ENCODE measurements at places on chromosomes 2 and 18.
A peak's percentile ranks its signal among the peaks of the same experiment; 100 is the strongest.

- no peak for DNase-seq
These were observed 127.8 kb downstream of the LNPK start for GRCh38 chr2:175874291-175874690.

DNA sequence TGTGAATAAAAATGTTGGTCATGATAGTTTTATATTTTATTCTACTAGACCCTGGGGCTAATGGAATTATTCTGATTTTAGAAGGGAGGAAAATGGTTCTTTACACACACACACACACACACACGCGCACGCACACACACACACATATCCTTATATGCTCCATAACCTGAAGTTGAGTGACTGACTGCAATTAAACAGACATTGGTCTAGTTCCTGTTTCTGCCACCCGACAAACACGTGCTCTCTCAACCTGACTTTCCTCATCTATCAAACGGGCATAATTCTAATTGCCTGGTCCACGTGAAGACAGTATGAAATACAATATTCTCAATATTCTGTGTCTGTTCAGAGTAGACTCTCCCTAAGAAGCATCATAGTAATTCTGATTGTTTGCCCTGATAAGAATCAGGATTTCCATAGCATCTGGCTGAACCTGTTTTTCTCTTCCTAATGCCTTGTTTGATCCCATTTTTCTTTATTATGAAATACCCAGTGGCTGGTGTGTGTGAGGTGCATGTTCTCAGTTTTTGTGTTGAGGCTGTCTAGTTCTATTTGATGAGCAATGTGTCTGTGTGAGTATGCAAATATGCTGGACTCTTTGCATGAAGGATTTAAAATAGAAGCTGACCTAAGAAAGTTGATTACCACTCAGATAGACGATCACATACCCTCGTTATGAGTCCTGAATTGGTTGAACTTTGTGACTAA is 51.0 kb downstream of the SETBP1 start:
- no peak for DNase-seq

DNA sequence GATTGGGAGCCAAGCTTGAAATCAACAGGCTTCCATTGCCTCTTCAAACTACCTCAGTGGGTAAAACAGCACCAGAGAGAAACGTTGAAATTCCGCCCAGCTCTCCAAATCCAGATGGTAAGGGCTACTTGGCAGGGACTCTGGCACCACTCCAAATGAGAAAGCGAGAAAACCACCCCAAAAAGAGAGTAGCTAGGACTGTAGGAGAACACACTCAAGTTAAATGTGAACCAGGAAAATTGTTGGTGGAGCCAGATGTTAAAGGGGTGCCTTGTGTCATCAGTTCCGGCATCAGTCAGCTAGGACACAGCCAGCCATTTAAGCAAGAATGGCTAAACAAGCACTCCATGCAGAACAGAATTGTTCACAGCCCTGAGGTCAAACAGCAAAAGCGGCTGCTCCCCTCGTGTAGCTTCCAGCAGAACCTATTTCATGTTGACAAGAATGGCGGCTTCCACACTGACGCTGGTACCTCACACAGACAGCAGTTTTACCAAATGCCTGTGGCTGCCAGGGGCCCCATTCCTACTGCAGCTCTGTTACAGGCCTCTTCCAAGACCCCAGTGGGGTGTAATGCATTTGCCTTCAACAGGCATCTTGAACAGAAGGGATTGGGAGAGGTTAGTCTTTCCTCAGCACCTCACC is 167.3 kb downstream of the ASXL3 start:
- no peak for DNase-seq

GRCh38 chr2:146481629-146482028 is 1363.2 kb upstream of the ACVR2A start:
- DNase-seq = no peak

DNA sequence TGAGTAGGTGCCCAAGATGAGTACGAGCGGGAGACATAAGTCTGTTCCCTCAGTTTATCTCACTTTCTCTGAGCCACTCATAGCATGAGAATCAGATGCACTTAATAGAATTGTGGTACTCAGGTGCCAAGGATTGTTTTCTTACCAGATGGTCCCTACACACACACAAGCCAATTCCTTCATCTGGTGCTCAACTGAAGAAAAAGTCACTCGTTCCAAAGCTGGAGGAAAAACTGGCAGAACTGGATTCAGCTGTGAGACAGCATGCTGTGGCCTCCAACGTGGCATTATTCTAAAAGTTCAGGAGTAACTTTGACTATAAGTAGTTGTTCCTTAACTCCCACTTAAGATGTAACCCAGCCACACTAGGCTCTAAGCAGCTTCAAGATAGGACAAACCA is 33.4 kb upstream of the ABCA12 start:
- no peak for DNase-seq

- DNase-seq = peak; percentile 49
These were observed 29.2 kb upstream of the STK17B start for GRCh38 chr2:196200557-196200956.

DNA sequence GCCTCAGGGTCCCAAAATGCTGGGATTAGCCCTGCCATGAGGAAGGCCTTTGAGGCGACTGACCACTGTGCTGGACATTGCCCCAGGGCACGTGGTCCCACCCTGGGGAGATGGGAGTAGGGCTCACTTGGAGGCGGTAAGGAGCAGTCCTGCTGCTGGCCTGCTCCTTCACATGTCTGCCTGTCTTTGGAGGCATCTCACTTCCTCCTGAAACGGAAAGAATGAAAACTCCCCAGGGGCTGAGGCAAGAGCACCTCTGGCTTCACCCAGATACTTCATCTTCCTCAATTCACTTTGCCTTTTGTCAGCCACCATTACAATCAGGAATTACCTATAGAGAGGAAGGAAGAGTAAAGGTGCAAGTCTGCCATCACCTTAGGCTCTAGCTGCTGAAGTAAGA is 59.9 kb upstream of the GATA6 start:
- DNase-seq = no peak

DNA sequence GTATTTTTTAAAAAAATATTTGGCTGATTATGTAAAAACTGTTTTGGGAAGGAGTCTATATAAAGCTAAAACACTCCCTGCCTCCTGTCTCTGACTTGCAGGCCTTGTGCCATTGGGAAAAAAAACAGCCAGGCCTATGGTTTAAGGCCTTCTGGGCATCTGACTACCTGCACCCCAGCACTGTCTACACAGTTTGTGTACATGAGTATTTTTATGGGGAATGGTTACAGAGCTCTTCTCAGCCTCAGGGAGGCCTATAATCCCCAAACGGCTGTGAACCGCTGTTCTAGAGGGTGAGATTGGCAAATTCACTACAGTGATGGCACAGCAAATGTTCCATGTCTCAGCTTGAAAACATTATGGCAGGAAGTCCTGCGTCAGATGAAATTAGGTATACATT is 96.1 kb downstream of the LTBP1 start:
- no peak for DNase-seq

All from central memory CD4-positive, alpha-beta T cell (primary cell).